ENCODE measurements at places on chromosomes 2 and 18. TPM values are rescaled to one million over a fixed set of nuclear protein-coding genes. Genes with fewer than 3 reads are reported as not detected.

DNA sequence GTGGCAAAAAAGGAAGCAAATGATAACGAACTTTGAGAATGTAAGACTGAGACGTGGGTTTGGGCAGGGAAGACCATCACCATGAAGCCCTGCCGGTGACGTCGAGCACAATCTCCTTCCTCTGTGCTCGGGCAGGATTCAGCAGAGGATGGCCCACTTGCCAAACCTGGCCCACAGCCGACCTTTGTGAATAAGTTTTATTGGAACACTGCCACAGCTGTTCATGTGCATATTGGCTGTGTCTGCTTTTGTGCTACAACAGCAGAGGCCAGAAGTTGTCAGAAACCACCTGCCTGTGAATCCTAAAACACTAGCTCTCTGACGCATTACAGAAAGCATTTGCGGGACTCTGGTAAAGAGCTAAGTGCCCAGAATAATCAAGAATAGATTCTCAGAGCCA lies 223.9 kb downstream of the MYT1L start:
- no peak for DNase-seq

DNA sequence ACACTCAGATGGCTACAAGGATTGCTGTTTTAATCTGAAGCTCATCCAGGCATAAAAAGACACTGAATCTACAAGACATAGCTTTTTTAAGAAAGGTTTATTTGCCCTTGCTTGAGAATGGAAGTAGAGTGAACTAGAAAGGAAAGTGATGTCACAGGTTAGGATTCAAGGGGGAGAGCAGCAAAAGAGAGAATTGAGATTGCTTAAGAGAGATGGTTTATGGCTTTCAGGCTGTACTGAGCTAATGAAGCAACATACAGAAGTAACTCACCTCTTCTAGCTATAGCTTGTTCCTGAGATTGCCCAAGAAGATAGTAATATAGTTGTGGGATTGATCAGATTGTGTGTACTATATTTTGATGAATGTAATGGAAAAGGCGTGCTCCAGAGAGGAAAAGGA lies 26.1 kb upstream of the ACVR2A start:
- no peak for DNase-seq

Gene C2orf66
- not detected for total RNA-seq

Gene RAPGEF4
- 26.2 TPM for total RNA-seq

- DNase-seq = no peak
These were observed 34.8 kb downstream of the COL5A2 start for GRCh38 chr2:189144700-189145211.

Gene ACP1
- 72.0 TPM for total RNA-seq

- DNase-seq = no peak
These were observed 3.0 kb upstream of the TEX44 start for GRCh38 chr2:231589656-231590055.

GRCh38 chr2:171889333-171889732 lies 4.7 kb downstream of the SLC25A12 start:
- no peak for DNase-seq

Gene DTNA
- 229 TPM for total RNA-seq

Gene RGPD3
- not detected for total RNA-seq

Gene TSN
- 91.4 TPM for total RNA-seq

- DNase-seq = no peak
These were observed 176.1 kb upstream of the HS6ST1 start for GRCh38 chr2:128494640-128495321.

- no peak for DNase-seq
These were observed 57.3 kb downstream of the HK2 start for GRCh38 chr2:74891136-74891764.

Gene CD8B2
- not detected for total RNA-seq

DNA sequence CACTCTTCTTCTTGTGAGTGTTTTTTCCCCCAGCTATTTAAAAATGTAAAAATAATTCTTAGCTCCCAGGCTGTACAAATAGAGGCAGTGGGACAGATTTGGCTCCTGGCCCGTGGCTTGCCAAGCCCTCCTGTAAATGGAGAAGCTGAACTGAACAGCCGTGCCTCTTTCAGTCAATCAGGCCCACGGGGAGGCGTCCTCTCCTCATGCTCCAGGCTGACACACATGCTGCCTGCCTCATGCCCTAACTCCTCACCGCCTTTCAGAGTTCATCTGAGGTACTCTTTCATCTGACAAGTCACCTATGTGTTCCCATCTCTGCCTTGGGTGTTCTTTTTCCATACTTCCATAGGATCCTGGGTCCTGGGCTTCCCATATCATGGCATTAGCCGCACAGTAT lies 58.9 kb downstream of the BMP10 start:
- DNase-seq = no peak

DNA sequence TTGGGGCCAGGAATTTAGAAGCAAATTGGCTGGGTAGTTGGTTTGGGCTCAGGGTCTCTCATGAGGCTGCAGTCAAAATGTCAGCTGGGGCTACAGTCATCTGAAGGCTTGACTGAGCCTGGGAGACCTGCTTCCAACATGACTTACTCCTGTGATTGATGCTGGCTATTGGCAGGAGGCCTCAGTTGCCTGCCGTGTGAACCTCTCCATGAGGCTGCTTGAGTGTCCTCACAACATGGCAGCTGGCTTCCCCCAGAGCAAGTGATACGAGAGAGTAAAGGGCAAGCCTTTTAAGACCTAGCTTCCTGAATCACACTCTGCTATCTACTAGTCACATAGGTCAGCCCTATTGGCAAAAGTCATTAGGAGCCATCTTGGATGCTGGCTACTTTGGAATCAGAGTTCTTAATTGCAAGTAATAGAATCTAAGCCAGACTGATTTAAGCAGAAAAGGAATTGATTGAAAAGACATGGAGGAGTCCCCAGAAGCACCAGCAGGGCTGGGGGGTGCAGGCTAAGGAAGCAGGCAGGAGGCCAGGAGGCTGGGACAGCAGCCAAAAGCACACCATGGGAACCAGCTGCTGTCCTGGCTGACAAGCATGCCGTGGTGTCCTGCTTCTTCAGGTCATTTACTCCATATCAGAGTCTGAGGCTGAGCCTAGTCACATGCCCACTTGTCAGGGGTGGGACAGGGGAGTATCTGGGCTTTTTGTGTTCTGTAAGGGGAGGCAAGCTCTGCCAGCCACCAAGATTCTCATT lies 7.8 kb upstream of the GIGYF2 start:
- DNase-seq = no peak

Gene OSBPL6
- 3.3 TPM for total RNA-seq

DNA sequence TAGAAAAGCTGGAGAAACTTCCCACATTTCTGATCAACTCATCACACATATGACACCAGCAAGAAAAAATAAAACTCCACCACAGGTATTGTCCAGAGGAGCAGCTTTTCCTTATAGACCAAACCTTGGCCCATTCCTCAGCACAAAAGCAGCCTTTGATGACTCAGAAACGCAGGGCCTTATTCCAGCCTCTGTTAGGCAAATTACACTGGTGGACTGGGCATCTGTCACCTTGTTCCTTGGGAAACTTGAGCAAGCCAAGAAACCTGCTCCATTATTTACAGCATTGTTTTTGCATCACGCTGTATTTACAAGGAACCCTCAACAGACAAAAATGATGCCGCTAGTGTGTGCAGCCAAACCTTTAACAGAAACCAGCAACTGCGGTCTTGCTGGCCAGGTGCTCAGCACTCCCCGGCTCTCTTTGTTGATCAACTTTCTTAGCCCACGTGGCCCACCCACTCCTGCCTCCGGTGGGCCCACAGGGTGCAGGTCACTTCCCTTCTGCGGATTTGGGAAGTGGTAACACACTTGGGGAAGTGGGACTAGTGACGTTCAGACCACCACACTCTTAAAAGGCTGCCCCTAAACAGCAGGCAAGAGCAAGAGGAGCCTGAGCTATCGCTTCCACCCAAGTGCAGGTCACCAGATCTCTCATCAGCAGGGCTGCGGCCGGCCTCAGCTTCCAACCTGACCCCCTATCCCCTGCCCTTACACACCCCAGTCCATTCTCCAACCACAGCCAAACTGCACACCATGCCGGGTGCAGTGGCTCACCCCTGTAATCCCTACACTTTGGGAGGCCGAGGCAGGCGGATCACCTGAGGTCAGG lies 1.5 kb downstream of the AP1S3 start:
- DNase-seq = no peak

Gene CXXC1
- total RNA-seq = 58.9 TPM

GRCh38 chr2:46913471-46914381 lies 1.9 kb downstream of the MCFD2 start:
- DNase-seq = no peak

DNA sequence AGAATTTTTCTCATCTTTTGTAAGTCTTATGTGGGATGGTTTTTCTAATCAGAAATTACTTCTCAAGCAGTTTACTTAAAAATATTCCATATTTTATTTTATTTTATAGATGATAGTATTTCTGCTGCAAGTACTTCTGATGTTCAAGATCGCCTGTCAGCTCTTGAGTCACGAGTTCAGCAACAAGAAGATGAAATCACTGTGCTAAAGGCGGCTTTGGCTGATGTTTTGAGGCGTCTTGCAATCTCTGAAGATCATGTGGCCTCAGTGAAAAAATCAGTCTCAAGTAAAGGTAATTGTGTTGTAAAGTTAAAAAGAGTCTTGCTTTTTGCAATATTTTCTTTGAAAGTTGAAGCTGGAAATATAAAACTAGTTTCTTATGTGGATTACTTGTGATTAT lies 76.2 kb downstream of the EML4 start:
- DNase-seq = no peak

Gene IFIH1
- total RNA-seq = 15.2 TPM

Gene CCDC121
- 12.3 TPM for total RNA-seq

- DNase-seq = no peak
These were observed 125.0 kb downstream of the MTCL1 start for GRCh38 chr18:8830067-8831060.

Gene B3GNT7
- total RNA-seq = 2.0 TPM

Gene ITGAV
- total RNA-seq = 99.1 TPM

Gene KIAA2012
- 0.76 TPM for total RNA-seq

Gene ERICH2
- total RNA-seq = not detected

- peak; percentile 88 for DNase-seq
These were observed 1.5 kb downstream of the PXDN start for GRCh38 chr2:1742681-1743395.

Gene LRP1B
- total RNA-seq = 7.3 TPM

DNA sequence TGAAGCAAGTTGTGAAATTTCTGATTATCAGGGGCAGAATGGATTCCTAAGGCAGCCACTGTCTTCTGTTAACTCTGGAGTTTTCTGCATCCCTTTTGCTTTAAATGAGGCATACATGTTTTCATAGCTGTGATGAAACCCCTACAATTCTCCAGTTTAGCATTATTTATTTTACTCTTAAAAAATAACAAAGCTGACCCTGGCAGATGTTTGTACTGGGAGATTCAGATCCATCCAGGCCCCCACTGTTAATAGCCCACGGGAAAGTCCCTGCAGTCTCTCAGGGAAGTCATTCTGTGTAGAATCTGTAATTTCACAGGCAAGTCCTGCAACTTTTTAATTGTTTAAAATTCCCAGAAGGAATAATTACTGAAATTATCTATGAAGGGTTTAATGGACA lies 353 bp upstream of the SULT1C4 start:
- DNase-seq = no peak

Gene NYAP2
- 0.14 TPM for total RNA-seq

Gene PTPRM
- total RNA-seq = 78.2 TPM

Gene CNTNAP5
- total RNA-seq = not detected

- DNase-seq = peak; percentile 76
These were observed 410 bp upstream of the TGIF1 start for GRCh38 chr18:3449512-3450011.

GRCh38 chr18:32771871-32772580 lies 797 bp downstream of the KLHL14 start:
- no peak for DNase-seq

Gene DOK6
- total RNA-seq = 0.26 TPM

DNA sequence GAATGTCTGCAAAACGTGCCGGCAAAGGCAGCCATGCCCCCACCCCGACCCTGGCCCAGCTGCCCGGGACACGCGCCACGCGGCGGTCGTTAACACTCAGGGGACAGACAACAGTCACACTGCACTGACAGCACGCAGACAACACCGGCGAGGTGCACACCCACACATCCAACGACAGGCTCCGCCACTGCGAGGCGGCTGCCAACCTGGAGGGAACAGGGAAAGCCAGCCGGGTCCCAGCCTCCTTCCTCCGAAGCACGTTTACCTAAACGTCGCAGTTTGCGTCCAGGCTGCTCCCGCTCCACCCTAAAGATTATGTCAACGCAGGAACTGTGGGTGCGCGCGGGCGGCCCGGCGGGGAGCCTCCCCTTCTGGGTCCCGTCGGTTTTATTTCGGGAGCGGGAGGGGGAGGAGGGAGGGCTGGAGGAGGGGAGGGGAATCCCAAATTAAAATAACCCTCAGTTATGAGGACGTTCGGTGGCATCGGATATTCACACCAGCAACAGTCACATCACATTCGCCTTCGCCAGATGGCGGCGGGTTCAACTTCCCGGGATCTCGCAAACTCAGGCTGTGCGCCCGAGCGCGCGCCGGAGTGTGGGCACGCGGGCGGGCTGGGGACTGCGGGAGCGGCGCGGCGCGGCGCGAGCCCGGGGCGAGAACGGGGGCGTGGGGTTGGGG lies 644 bp downstream of the PTGR3 start:
- DNase-seq = peak; percentile 46

Gene CHRND
- not detected for total RNA-seq

Gene MC5R
- not detected for total RNA-seq

DNA sequence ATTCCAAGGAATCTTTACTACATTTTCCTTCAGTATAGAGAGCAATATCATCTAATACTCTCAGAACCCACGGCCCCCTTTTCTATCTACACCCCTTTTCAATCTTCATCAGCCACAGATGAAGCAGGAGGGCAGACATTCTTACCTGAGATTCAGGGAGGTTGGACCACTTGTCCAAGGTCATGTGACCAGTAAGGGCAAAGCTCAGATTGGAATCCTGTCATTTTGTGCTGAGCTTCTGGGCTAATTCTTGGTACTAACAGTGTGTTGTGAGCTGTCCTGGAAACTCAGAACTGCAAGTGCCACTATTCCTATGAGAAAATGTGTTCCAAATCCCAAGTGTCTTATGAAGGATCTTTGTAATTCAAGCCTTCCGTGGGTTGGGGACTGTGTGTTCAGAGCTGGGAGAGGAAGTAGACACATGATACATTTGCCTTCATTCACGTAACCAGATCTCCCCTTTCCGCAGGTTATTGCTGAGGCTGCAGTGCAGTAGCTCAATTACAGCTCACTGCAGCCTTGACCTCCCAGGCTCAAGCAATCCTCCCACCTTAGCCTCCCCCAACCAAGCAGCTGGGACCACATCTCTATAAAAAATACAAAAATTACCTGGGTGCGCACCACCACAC lies 3.3 kb downstream of the CHRNA1 start:
- DNase-seq = no peak

Measured in uterus (tissue), 4 donors.